ENCODE measurements at places on chromosomes 7 and 10.

GRCh38 chr10:88238615-88238914, 344.6 kb downstream of the RNLS start:
- DNase-seq = no peak

DNA sequence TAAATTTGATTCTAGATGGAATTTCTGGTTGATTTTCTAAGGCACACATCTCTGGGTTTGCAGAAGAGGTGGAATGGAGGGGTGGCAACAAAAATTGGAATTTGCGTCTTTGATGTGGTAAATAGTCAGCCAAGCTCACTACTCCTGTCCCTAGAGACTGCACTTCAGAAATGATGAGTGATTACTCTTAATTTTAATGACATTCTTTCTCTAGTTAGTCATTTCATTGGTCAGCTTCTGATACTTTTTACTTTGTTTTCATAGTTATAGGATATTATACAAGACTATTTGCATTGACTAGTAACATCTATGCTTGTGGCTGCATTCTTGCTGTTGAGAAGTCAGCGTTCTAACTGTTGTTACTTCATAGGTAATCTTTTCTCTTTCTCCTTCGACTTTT, 658.3 kb downstream of the SUGCT start:
- no peak for DNase-seq

- DNase-seq = no peak
Observed at GRCh38 chr7:80095545-80095944, 39.1 kb upstream of the GNAI1 start.

- no peak for DNase-seq
Observed at GRCh38 chr7:121891731-121892130, 18.8 kb downstream of the PTPRZ1 start.

DNA sequence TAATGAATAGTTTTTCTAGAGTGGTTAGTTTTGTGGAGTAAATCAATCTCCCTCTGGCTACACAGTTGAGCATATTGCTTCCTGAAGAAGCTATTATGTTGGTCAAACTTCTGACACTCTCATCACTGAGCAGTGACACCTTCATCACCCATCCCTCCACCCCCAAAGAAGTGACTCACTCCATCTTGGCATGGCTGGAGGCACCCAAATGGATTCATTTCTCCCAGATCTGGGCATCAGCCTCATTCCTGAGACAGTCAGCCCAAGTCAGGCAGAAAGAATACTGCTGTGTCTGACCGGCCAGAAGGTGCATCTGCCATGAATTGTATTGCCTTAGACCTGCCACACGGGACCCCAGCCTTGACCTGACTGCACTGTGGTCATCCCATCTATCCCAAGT, 117.0 kb upstream of the HABP2 start:
- DNase-seq = no peak
